Kidney (tissue), 22 donors: ENCODE measurements at places on chromosomes 13 and 19. TPM values are rescaled to one million over a fixed set of nuclear protein-coding genes. Genes with fewer than 3 reads are reported as not detected.

GRCh38 chr19:41095703-41096102 is 7.5 kb downstream of the CYP2A13 start:
- DNase-seq: no peak

CYSLTR2 gene
- total RNA-seq: 1.4 TPM

- no peak for DNase-seq
Measured at GRCh38 chr13:113005076-113005865, 36.3 kb downstream of the MCF2L start.

DNA sequence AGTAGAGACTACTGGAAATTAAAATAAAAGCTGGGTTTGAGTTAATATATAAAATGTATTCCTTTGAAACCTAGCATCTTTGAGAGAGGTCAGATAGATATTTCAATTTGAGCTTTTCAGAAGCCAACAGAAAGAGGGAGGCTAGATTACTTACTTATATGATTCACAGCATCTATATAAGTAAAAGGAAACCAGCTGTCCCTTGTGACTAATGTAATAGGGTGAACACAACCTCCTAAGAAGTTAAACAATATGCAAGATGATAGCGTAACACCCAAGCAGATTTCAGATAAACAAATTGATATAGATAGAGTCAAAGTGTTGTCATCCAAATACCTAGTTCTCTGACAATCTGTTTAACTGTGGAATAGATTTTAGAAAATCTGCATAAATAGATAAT is 393.5 kb upstream of the GPC6 start:
- no peak for DNase-seq

GRCh38 chr19:42199440-42200115 is 17.9 kb downstream of the DEDD2 start:
- DNase-seq: no peak

KIR2DL1 gene
- total RNA-seq: 0.25 TPM

GRCh38 chr19:29260477-29261317 is 47.7 kb upstream of the UQCRFS1 start:
- DNase-seq: peak; percentile 68

ZNF85 gene
- 7.6 TPM for total RNA-seq

DNA sequence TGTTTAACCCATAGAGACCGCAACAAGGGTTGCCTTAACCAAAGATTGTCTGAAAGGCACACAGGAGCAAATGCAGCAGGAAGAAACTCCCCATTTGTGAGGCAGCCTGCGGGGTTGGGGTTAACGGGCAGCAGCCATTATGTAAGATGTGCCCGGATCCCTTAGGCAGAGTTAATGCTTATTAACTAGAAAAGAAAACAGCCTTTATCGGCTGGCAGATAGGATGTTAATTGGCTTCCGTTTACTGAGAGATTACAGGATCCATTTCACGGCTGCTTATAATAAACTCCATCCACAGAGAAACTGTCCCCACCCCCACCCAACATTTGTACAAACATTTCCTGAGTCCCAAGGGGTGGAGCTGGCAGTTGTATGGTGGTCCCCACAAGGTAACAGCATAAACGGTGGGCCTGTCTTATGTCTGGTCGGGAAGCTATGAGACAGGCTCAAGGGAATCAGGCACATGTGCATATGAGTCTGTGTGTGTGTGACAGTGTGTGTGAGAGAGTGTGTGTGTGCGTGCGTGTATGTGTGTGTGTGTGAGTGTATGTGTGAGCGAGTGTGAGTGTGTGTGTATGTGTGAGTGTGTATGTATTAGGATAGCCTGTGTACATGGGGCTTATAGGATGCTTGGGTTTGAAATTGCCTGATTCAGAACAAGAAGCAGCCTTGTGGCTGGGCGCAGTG is 10.5 kb downstream of the SLC25A42 start:
- DNase-seq: no peak

- no peak for DNase-seq
Measured at GRCh38 chr13:100721885-100722512, 47.4 kb upstream of the TMTC4 start.

- no peak for DNase-seq
Measured at GRCh38 chr13:30305456-30305970, 1.8 kb downstream of the KATNAL1 start.

DNA sequence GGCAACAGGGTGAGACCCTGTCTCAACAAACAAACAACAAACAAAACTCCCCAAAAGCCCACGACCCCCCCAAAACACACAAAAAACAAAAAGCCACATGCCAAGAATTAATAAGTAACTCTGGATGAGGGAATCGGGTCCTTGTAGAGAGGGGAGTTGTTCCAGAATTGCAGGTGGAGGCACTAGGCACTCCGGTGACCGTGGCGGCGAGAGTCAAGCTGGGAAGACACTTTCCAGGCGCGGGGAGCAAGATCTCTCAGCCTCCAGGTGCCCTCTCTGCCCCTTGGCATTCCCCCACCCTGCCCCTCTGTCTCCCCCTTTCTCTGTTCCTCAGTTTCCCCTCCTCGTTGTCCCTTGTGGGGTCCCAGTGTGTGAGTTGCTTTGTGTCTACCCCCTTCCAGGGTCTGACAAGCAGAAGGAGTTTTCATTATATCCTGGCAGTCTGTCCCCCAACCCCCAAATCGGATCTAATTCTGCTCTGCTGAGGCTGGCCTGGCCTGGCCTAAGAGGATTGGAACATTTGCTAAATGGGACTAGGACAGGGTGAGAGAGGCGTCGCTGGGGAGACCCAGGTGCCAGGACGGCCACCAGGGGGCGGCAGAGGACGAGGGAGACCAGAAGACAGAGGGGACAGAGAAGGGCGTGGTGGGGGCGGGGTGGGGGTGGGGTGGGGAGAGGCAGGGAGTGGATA is 8.3 kb upstream of the CRX start:
- DNase-seq: peak; percentile 86

GRCh38 chr13:49620170-49620621 is 8.1 kb upstream of the ARL11 start:
- DNase-seq: no peak

DNA sequence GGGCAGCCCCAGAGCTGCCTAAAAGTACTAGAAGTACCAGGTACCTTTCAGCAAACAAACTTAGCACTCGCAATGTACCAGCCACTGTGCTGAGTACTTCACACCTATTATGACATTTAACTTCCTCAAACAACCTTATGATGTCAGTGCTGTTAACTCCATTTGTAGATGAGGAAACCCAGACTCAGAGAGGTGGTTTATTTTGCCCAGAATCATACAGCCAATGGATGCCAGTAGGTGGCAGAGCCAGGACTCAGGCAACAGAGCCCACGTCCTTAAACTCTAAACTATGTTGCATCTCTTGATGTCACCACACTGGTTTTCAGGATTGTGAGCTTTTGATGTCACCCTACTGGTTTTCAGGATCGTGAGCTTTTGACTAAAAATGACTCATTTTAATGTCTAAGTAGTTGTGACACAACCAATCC is 78.9 kb downstream of the FLT1 start:
- no peak for DNase-seq

ZNF443 gene
- total RNA-seq: 8.4 TPM

- peak; percentile 44 for DNase-seq
Measured at GRCh38 chr19:46386151-46386550, 27.2 kb downstream of the CCDC8 start.

ZNF708 gene
- 16.5 TPM for total RNA-seq

GRCh38 chr13:106098778-106099177 is 436.7 kb downstream of the EFNB2 start:
- no peak for DNase-seq
